ENCODE measurements at places on chromosomes 3 and 15. TPM values are rescaled to one million over a fixed set of nuclear protein-coding genes. Genes with fewer than 3 reads are reported as not detected.

GRCh38 chr3:42831321-42831713, 22.1 kb downstream of the ACKR2 start:
- no peaks in the 10 kb centered on the region for H3K36me3 ChIP-seq
- no peaks in the 10 kb centered on the region for H3K27me3 ChIP-seq
- no peak for DNase-seq
- no peak overlapping the region for H3K27ac ChIP-seq
- no peak overlapping the region for H3K4me3 ChIP-seq

DNA sequence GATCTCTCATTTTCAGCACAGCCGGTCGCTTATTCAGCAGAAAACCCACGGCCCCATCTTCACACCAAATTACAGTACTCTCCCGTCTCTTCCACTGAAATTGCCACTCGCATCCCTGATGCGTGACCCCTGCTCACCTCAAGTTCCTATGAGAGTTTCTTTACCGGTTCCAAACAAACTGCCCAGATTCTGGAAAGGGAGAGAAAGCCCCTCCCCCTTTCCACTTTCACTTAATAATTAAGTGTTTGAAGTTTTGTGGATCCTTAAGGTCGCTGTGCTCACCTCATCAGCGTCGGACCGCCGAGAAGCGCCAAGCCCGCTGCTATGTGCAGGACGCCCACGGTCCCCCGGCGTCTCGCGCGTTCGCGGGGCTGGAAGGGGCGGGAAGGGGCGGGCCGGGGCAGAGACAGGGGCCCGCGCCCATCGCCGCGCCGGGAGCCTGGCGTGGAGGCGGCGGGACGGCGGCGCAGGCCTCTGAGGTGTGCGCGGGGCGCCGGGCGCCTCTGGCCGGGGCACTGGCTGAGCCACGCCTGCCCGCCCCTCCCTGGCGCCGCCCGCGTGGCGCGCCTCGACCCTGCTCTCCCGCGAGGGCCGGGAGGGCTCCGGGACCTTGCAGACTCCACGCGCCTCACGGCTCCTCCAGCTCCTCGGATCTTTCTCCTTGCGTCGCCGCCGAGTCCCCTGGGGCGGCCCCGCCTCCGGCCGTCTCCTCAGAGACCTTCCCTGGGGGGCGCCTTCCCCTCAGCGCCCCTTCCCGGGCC, at the start of gene GPR156:
GPR156 (minus strand) TSS at position 476 of the 761 bp plus-strand sequence. CDS start 41,124 bp downstream, outside the sequence.
- DNase-seq = no peak
- H3K4me1 ChIP-seq = no peaks in the 10 kb centered on the region
- no peaks in the 10 kb centered on the region for H3K27me3 ChIP-seq
- no peaks in the 10 kb centered on the region for H3K36me3 ChIP-seq
- H3K4me3 ChIP-seq = peak within 1 kb of the TSS; percentile 58

CLDN16 gene
- total RNA-seq = 0.29 TPM

GRCh38 chr15:48411971-48412591, 80.9 kb downstream of the DUT start:
- no peaks in the 10 kb centered on the region for H3K27me3 ChIP-seq
- no peaks in the 10 kb centered on the region for H3K4me1 ChIP-seq
- no peak overlapping the region for H3K4me3 ChIP-seq
- no peaks in the 10 kb centered on the region for H3K36me3 ChIP-seq
- DNase-seq = no peak
- H3K27ac ChIP-seq = peak overlapping the region; percentile 80

TIMP4 gene
- 170 TPM for total RNA-seq

SLC25A36 gene
- 111 TPM for total RNA-seq

DNA sequence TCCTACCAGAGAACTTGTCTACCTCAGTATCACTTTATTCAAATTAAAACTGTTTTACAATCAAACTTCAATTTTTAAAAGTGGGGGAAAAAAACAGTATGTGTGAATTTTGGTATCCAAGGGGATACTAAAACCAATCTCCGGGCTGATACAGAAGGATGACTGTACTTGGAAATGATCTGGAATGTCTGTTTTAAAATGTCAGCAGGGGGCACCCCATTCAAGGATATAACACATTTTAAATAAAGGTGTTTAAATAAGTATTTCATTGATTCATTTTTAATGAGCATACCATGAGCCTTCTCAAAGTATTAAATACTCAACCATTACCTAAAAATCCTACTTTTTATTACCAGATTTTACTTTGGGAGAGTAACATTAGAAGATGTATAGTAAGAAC, 67.9 kb downstream of the ULK4 start:
- H3K4me3 ChIP-seq = no peak overlapping the region
- no peak overlapping the region for H3K27ac ChIP-seq
- H3K36me3 ChIP-seq = no peaks in the 10 kb centered on the region
- DNase-seq = no peak

GRCh38 chr3:182473191-182473710, 320.1 kb upstream of the ATP11B start:
- H3K4me3 ChIP-seq = no peak overlapping the region
- no peaks in the 10 kb centered on the region for H3K36me3 ChIP-seq
- no peak for DNase-seq
- H3K4me1 ChIP-seq = no peaks in the 10 kb centered on the region

ABHD2 gene
- 91.2 TPM for total RNA-seq

OR5K2 gene
- total RNA-seq = not detected

DNA sequence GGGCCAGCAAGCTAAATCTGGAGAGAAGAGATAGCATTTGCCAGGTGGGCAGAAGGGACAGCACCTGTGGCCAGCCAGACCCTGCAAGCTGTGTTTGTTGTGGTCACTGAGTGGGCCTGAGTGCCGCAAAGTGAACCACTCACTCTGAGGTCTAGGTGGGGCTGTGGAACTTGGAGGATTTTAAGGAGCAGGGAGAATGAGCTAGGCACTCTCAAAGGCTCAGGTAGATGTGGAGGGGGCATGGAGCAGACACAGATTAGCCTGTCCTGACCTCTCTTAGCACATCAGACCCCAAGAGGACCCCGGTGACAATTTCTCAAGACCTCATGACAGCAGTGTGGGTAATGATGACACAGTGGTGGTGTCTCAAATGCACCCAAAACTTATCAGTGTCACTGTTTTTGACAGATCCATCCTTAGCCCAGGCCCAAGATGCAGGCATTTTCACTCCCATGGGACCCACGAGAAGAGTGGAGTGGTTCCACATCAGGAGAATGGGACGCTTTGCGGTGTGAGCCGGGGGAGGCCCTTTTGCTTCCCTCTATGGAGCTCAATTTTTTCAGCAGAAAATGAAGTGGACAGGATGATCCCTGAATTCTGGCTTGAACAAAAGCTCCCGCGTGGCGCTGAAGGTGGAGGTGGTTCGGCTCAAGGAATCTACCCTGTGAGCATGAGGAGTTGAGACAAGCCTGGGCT, 43.8 kb upstream of the TLE3 start:
- H3K36me3 ChIP-seq = no peaks in the 10 kb centered on the region
- H3K27me3 ChIP-seq = no peaks in the 10 kb centered on the region
- H3K4me1 ChIP-seq = no peaks in the 10 kb centered on the region
- H3K4me3 ChIP-seq = no peak overlapping the region
- H3K27ac ChIP-seq = peak overlapping the region; percentile 62

DNA sequence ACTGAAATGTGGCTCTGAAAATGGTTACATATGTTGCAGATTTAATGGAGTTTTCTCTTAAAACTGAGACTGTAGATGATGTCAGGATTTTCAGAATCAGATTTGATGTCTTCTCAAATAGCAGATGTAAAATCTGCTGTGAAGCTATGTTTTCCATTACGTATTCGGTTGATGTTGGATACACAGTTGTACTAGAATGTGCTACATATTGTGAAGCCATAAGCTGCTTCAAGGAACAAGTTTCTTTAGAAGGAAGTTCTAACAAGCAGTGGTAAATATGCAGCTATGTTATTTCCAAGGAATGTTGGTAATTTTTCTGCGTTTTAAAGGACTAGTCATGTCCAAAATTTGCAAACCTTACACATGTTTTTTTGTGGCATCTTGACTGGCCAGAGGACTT, 197.7 kb downstream of the RBMS3 start:
- H3K4me3 ChIP-seq = no peak overlapping the region
- no peak for DNase-seq
- no peak overlapping the region for H3K27ac ChIP-seq

IFT122 gene
- 43.2 TPM for total RNA-seq

- H3K27ac ChIP-seq = no peak overlapping the region
- H3K36me3 ChIP-seq = no peaks in the 10 kb centered on the region
- no peaks in the 10 kb centered on the region for H3K4me1 ChIP-seq
- no peak overlapping the region for H3K4me3 ChIP-seq
- H3K27me3 ChIP-seq = no peaks in the 10 kb centered on the region
- no peak for DNase-seq
Measured at GRCh38 chr3:147735616-147736015, 326.5 kb downstream of the ZIC1 start.

DNA sequence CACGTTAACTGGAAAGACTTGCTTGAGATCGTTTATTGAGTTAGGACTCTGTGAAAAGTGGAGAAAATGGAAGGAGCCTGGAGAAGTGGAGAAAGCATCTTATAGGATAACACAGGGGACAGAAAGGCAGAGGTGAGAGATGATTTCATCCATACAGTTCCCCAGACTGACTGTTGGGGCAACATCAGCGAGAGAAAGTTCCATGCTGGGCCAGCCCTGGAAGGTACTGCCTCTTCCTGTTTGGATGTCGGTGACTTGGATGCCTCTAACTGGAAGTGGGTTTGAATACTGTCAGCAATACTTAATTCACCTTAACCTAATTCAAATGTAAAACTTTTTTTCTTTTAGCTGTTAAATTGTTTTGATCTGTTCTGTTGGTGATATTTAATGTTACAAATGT, 32.3 kb downstream of the ATP13A5 start:
- H3K4me3 ChIP-seq = no peak overlapping the region
- H3K27me3 ChIP-seq = no peaks in the 10 kb centered on the region
- no peaks in the 10 kb centered on the region for H3K4me1 ChIP-seq
- no peak for DNase-seq

GRCh38 chr15:78716651-78717050, 75.6 kb upstream of the CHRNB4 start:
- no peak overlapping the region for H3K27ac ChIP-seq
- H3K36me3 ChIP-seq = no peaks in the 10 kb centered on the region
- no peak for DNase-seq

DNA sequence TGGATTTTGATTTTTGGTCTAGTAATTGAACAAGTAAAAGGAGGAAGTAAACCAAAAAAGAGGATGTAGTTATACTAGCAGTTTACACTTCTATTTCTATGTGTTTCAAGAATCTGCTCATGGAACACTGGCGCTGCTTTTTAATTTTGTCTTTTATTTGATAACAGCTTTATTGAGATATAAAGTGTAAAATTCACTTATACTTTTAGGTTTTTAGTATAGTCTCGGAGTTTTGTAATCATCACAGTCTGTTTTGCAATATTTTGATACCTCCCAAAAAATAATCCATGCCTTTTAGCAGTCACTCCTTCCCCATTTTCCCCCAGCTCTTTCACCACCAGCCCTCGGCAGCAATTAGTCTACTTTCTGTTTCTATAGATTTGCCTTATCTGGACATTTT, 18.0 kb downstream of the UBE2E2 start:
- H3K27ac ChIP-seq = no peak overlapping the region
- DNase-seq = no peak

DNA sequence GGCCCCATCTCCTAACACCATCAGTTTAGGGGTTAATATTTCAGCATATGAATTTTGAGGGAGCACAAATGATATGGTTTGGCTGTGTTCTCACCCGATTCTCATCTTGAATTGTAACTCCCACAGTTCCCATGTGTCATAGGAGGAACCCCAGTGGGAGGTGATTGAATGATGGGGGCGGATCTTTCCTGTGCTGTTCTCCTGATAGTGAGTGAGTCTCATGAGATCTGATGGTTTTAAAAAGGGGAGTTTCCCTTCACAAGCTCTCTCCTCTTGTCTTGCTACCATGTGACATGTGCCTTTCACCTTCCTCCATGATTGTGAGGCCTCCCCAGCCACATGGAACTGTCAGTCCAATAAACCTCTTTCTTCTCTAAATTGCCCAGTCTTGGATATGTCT, 73.8 kb upstream of the TJP1 start:
- DNase-seq = no peak
- no peak overlapping the region for H3K4me3 ChIP-seq
- no peak overlapping the region for H3K27ac ChIP-seq
- H3K4me1 ChIP-seq = no peaks in the 10 kb centered on the region
- H3K36me3 ChIP-seq = no peaks in the 10 kb centered on the region

DNA sequence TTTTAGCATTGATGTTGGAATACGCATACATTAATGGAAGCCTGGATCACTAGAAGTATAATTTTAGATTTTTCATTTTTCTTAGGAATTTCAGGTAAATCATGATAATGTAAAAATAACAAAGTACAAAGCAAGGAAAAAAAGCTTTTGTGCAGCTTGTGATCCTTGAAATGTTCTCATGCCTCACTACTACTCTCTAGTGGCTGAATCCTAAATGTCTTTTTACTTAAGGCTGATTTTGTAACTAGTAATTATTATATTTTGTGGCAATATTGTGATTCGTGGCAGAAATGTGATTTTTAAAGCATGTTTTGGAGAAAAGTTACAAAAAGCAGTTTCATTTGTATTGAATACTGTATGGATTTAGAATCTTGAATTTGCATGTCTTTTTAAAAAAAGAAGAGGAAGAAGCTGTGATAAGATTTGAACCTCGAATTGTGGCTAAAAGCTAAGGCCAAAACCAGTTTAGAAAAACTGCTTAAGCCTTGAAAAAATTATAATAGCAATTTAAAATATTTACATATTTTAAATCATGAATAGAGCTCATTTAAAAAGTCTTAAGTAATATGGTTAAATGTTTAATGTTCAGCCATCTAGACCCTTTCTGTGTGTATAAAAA, 39.0 kb downstream of the U2SURP start:
- no peaks in the 10 kb centered on the region for H3K27me3 ChIP-seq
- H3K27ac ChIP-seq = no peak overlapping the region
- H3K4me3 ChIP-seq = no peak overlapping the region
- DNase-seq = no peak
- no peaks in the 10 kb centered on the region for H3K4me1 ChIP-seq
- peaks cover 4% of the 10 kb centered on the region for H3K36me3 ChIP-seq

VILL gene
- 15.4 TPM for total RNA-seq

- peaks cover 6% of the 10 kb centered on the region for H3K4me1 ChIP-seq
- H3K36me3 ChIP-seq = no peaks in the 10 kb centered on the region
- DNase-seq = no peak
- H3K4me3 ChIP-seq = peak overlapping the region; percentile 91
- H3K27me3 ChIP-seq = no peaks in the 10 kb centered on the region
Measured at GRCh38 chr3:195259154-195259474, 11.8 kb downstream of the XXYLT1 start.

GRCh38 chr3:63613561-63613960, 38.9 kb upstream of the SNTN start:
- no peaks in the 10 kb centered on the region for H3K4me1 ChIP-seq
- no peak overlapping the region for H3K27ac ChIP-seq
- DNase-seq = no peak
- H3K4me3 ChIP-seq = no peak overlapping the region

DNA sequence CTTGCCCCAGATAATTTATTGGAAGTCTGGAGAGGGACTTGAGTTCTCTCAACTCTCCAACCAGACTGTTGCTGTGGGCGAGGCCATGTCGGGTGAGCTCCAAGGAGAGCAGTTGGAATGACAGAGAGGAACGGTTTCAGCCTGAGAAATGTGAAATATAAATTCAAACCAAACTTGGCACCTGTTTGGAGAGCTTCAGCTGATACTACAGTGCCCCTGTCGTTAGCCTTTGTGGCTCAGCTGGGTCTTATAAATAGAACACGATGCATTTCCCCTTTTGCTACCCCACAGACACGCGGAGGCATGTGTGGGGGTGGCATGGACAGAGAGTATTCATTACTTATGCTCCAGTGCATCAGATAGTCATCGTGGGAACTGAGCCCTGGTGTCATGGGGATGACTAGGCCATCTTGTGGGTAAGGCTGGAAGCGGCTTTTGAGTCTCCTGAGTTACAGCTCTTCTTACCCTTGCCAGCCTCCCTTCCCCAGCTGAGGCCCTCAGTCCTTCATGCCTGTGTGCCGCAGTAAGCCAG, 15.6 kb downstream of the SMAD3 start:
- DNase-seq = no peak
- no peaks in the 10 kb centered on the region for H3K36me3 ChIP-seq
- H3K27ac ChIP-seq = peak overlapping the region; percentile 79
- H3K4me3 ChIP-seq = no peak overlapping the region
- H3K4me1 ChIP-seq = peaks cover 22% of the 10 kb centered on the region
- no peaks in the 10 kb centered on the region for H3K27me3 ChIP-seq

P2RY14 gene
- 1.9 TPM for total RNA-seq

All from breast epithelium (tissue), 4 donors.